ENCODE measurements at places on chromosomes 2 and 18. TPM values are rescaled to one million over a fixed set of nuclear protein-coding genes. Genes with fewer than 3 reads are reported as not detected.

The CREB1 gene
- 28.2 TPM for total RNA-seq

The CRYGC gene
- not detected for total RNA-seq

The ERMN gene
- not detected for total RNA-seq

The FABP1 gene
- total RNA-seq, result not detected

The RIT2 gene
- total RNA-seq, result not detected

The SAG gene
- not detected for total RNA-seq
